NCI-H510A (cell line): ENCODE measurements at places on chromosomes 16 and 17.

GRCh38 chr17:50905460-50905803 is 39.3 kb upstream of the TOB1 start:
- DNase-seq: peak; percentile 75

DNA sequence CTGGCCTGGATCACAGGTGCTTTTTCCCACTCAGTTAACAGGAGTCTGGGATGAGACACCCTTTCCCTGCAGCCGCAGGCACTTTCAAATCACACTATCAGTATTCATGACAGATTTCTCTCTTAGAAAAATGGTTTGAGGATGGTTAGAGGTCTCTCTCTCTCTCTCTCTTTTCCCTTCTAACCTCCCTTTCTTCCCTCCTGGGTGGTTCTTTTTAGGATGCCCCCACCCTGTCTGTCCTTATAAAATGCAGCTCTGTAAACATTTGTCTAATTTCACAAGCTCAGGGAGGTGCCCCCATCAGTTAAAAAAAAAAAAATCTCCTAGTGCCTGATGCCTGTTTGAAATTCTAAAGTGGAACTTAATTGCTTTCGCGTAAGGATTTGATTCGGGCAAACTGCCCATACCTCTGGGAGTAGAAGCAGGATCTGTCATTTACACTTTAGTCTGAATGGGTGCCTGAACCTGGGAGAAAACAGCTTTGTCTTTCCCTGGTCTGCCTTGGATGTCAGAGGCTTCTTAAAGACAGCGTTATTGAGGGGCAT is 158.8 kb downstream of the CCDC182 start:
- DNase-seq: no peak

DNA sequence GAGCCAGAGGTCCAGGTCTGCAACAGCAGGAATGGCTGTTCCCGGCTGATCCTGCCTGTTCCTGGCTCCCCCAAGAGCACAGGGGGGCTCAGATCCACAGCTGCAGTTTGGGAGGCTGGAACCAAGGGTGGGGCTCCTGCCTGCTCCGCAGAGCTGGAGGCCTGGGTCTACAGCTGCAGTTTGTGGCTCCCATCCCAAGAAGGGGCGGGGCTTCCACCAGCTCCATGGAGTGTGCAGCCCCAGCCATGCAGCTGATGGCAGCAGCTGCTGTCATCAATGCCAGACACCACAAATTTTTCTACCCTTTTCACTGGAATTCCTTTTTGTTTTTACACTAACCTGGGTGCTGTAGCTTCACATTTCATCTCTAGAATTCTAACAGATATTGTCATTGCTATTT is 135.4 kb upstream of the KIF2B start:
- DNase-seq: no peak

DNA sequence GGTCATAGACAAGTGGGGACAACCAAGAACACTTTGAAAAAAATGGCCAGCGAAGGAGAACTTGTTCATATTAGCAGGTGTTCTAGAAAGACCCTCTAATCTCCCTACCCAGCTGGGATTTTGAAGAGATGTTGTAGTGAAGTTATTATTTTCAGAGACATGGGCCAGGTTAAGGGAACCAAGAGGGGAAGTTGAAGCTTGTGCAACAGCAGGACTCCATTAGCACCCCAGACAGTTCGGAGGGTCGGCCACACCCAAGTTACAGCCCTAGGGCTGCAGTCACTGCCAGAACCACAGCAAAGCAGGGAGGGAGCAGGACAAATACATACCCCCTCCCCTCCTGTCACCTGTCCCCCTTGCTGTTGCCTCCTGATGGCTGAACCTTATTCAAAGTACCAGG is 42.3 kb downstream of the WSB1 start:
- DNase-seq: no peak

DNA sequence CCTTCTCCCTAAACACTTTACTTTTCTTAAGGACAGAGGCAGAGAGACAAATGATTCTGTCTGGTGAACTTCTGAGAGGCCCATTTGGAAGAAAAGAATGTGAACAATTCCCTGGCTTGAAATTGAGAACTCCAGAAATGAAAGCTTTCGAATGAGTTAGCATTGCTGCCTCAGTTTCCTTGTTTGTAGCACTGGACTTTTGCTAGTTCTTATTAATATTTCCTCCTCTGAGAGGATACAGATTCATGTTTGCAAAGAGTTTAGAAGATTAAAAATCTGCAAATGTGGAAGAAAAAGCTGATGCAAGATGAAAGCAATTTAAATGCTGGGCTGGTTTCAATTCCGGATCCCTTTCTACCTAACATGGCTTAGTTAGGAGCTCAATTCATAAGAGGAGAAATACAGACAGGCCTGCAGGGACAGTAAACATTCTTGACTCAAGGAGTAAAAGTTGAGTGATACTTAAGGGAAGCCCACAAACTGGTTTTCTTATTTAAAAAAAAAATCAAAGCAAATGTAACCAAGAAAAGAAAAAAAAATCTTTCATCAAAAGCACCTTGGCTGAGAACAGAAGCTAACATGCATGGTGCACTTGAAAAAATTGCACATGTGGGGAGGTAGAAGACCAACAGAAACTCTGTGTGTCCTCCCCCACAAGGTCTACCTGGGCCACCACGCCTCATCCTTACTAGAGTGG is 27.1 kb downstream of the HNF1B start:
- DNase-seq: no peak

GRCh38 chr17:57633236-57633635 is 111.9 kb downstream of the CCDC182 start:
- DNase-seq: no peak

GRCh38 chr16:58651965-58652348 is 22.3 kb upstream of the CNOT1 start:
- DNase-seq: no peak

DNA sequence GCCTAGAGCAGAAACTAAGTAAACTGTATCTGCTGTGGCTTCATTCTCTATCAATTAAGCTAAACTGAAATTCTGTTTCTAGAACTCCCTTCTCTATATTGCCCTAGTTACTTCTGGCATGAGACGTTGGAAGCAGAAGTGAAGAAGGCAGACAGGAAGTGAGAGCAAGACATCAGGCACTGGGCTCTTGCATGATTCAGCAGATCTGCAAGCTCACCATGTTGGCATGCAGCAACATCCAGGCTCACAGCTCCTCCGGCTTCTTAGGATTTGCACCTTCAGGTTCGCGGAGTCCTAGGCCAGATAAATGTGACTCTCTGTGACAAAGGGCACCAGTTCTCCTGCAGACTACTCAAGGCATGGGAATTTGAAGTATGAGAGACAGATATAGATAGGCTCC is 148.3 kb downstream of the CDH8 start:
- no peak for DNase-seq

GRCh38 chr17:80761110-80761871 is 216.7 kb downstream of the RPTOR start:
- DNase-seq: peak; percentile 47

- no peak for DNase-seq
Observed at GRCh38 chr17:72514891-72515290, 394.1 kb downstream of the SOX9 start.
